ENCODE measurements at places on chromosomes 1 and 21.

DNA sequence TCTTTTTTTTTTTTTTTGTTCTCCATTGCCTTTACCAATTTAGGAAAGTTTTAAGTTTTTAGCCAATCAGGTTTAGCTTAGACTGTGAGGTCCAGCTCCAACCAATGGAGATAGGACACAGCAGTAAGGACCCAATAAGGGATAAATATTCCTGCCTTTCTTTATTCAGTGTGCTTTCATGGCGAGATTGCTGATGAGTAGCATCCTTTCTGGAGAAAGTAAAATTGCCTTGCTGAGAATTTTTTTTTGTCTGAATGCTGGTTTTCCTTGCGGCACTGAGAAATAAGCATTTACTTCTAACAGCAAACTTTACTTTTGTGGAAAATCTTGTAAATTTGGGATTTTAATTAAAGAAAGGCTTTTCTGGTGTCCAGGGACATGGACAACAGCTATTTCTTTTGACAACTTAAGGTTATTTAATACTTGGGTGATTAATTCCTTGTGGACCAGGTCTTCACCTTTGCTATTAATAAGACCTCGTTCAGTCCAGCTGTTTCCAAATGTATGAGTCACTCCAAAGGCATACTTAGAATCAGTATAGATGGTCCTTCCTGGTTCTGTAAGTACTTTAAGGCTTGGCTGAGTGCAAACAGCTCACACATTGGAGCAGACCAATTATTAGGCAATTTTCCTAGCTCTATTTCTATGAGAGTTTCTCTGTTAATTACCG is 54.1 kb downstream of the SERINC2 start:
- DNase-seq = no peak

DNA sequence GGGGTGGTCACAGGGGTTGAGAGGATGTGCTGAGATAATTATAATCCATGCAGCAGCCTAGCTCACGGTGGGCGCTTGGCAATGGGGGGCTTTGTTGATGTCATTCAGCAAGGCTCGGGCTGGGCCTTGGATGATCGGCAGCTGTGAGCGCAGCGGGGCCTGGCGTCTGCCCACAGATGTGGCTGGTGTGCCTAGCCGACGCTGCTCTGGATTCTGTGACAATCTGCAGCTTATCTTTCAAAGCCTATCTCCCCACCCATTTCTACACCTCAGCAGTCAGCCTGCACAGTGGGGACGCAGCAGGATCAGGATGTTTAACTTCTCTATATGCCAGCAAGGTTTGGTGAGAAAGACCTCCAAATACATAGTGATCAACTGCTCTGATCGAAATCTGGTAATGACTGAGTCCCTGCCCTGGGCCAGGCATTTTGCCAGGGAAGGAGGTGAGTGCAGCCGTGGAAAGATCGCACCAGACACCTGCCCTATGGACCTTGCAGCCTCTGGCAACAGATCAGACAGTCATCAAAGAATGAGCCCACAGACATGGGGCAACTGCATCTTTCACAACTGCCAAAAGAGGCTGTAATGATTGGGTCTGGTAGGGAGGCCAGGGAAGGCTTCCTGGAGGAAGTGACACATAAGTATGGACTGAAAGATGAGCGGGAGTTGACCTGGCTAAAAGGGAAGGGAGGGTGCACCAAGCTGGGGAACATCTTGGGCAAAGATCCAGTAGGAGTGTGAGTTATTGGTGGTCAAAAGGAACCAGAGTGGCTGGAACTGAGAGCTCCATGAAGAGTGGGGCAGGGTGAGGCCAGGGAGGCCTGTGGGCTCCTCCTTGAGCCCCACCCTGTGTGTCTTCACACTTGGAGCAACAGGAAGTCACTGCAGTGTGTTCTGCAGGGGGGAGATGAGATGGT is 35.3 kb downstream of the EPHB2 start:
- DNase-seq = no peak

GRCh38 chr1:26032656-26033357 is 11.2 kb downstream of the EXTL1 start:
- DNase-seq = no peak

- no peak for DNase-seq
Measured at GRCh38 chr1:61080413-61081143, 1.8 kb upstream of the NFIA start.

DNA sequence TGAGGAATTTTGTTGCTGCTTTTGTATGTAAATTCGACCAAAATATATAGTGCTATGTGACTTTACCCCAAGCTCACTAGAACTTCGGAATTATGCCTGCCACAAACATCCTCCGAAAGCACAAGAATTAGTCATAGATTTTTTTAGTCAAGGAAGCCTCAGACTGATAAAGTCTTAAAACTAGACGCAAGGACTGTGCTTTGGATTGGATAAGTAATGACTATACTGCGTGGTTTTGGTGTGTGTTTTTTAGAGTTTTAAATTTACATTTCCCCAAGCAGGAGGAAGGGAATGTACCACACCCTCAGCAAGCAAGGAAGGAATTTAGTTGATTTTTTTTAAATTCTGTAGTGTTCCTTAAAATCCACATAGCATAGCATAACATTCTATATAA is 10.3 kb downstream of the WLS start:
- DNase-seq = no peak

- no peak for DNase-seq
Measured at GRCh38 chr1:192633533-192634253, 2.3 kb upstream of the RGS13 start.

- no peak for DNase-seq
Measured at GRCh38 chr1:44267438-44267837, 54.2 kb downstream of the DMAP1 start.

DNA sequence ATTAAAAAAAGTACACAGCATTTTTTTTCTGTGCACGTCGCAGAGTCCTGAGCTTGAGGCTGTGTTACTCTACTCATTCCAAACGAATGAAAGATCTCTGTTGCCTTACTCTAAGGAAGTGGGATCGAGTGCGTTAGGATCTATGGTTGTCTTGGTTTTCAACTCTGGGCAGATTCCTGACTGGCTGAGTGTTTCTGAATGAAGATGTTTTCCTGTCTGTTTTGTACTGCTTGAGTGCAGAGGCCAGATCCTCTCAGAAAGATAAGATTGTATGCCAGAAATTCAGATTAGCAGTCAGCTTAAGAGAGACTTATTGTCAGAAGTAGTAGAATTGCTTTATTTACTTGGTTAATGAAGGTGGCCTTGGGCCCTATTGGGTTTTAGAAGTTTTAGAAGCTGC is 14.0 kb downstream of the PLA2G2E start:
- DNase-seq = no peak

- no peak for DNase-seq
Measured at GRCh38 chr1:200990114-200990513, 33.4 kb downstream of the KIF21B start.

DNA sequence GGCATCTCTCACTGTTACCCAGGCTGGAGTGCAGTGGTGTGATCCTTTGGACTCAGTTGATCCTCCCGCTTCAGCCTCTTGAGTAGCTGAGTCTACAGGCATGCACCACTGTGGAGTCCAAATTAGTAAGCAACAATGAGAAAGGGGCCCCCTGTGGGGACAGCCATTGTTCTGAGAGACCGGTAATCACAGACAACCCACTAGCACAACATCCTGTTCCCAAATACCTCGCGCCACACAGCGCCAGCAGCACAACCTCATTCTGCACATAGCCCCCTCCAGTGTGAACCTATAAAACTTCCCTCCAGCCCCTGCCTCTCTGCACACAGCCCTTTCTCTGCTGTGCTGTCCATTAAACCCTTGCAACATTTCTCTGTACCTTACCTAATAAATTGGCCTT is 226.4 kb downstream of the DYRK1A start:
- DNase-seq = no peak

- no peak for DNase-seq
Measured at GRCh38 chr1:92989936-92990583, 28.8 kb upstream of the DIPK1A start.

GRCh38 chr1:204359474-204360255 is at the start of gene PLEKHA6:
PLEKHA6 (minus strand) TSS chr1:204359929; CDS start chr1:204273727, 86,202 bp downstream.
- no peak for DNase-seq

DNA sequence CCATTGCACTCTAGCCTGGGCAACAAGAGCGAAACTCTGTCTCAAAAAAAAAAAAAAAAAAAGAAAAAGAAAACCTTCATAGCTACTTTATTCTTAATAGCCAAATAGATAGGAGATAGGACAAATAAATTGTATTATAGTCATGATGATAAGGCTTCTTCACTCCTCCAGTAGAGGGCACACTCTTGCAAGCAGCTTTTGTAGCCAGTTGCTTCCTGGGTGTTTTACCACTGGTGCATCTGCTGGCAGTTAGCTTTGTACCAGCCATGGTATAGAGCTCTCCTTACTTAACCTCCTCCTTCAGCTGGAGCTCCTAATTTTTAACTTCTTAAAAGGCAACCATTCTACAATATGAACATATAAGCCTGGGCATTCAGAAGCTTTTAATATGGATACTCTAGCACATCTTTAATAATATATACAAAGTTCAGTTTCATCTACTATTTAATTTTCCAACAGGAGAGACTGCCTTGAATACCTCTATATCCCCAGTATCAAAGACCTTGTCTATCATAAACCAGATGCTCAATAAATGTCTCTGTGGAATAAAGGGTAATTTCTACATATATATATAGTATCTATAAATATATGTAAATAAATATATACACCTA is 35.8 kb downstream of the EVI5 start:
- peak; percentile 39 for DNase-seq

- no peak for DNase-seq
Measured at GRCh38 chr1:159196543-159196942, 8.1 kb upstream of the ACKR1 start.

DNA sequence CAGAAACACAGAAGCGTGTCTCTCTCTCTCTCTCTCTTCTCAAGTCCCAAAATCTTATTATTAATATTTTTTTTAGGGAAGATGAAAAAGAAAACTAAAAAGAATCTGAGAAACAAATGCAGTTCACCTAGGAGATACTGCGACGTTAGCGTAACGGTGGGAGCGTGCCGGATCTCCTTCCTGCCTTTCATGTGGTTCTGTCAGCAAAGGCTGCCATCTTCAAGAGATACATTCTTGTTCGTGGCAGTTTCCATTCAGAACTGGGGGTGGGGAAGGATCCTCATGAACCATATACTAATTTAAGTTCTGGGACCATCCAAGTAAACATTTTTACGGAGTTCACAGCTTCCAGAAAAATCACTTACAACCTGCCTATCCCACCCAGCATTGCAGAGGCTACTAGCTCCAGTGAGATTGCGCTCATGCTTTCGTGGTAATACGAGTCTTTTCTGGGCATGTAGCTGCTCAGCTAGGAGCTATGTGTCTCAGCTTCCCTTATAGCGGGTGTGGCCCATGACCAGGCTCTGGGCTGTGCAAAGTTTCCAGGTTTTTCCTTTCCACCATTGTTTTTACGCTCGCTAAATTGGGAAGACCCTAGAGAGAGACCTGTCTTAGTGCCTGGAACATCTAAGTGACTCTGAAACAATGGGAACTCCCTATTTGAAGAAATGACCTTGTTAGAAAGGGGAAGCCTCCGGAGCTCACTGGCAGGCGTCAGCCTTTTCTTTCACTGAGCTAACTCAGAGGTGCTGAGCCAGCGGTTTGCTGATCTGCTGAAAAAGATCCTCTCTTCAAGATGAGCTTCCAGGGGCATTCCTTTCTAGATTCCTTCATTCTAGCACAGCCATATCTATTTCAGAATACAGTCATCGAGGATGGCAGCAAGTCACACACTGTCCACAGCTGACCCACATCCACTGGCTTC is 17.3 kb downstream of the SLAMF1 start:
- peak; percentile 84 for DNase-seq

- no peak for DNase-seq
Measured at GRCh38 chr1:16064536-16065268, 8.7 kb downstream of the FAM131C start.

DNA sequence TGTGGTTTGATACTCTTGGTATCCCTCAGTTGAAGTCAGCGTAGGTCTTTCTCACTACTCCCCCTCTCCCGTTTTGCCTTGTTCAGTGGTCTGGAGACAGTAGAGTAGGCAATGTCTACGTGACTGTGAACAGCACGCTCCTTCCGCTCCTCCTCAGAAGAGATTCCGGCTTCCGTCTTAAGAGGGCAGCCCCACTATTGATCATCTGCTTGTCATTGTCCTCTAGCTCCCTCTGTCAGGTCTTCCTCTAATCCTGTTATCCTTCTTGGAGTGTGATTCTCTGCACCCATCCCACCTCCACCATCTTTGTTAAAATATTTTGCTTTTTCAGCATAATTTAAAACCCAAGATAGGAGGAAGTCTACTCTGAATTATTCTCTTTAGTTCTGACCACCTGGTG is 129.9 kb upstream of the KCNK2 start:
- DNase-seq = no peak

GRCh38 chr21:28826569-28826968 is 166.1 kb downstream of the LTN1 start:
- no peak for DNase-seq

- no peak for DNase-seq
Measured at GRCh38 chr1:41766041-41766440, 152.7 kb downstream of the HIVEP3 start.

DNA sequence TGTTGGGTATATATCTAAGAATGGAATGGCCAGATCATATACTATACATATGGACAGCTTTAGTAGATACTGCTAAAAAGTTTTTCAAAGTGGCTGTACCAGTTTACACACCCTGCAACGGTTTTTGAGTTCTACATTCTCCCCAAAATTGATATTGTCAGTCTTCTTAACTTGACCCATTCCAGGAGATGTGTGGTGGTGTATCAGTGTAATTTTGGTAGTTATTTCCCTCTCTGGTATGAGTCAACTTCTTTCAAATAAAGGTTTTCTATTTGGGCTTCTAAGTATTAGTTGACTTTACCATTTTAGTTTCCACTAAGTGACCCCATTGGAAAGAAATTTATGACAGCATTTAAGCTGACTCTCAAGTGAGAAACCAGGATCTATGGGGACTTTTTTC is 29.2 kb downstream of the INKA2 start:
- no peak for DNase-seq

DNA sequence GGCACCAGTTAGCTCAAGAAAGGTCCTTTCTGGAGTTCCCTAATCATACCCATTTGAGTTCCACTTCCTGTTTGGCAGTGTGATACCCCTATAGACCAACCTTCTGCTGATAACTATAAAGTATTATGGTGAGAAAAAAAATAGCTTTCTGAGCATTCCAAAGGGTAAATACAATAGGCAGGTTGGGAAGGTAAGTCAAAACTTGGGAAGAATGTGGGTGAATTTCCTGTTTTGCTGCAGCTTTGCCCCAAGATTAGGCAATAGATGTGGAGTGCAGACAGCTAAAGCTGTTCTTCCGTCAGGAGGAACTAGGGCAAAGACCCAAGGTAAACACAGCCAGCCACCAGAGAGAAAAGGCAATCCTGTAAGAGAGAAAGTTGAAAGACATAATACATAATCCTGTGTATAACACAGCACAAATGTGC is 49.9 kb upstream of the GUCA2A start:
- no peak for DNase-seq

- DNase-seq = no peak
Measured at GRCh38 chr1:17567582-17567981, 28.1 kb downstream of the ARHGEF10L start.

DNA sequence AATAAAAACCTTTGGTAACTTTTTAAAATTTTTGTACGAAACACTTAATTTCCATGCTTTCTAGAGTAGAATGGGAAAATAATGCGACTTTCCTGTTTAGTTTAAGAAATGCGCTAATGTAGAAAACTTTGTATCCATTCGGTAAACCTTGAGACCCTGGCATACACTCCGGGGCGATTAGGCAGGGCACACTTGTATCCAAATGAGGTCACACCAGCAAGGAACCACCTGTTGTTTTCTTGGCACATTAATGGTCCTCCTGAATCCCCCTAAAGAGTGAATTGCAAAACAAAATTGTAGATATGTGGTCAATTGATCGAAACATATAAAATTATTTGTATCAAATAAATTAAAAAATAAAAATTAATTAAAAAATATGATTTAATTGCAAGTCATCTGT is 25.2 kb downstream of the CHODL start:
- DNase-seq = no peak

- DNase-seq = no peak
Measured at GRCh38 chr1:40894455-40894854, 32.3 kb upstream of the CITED4 start.
